Kidney tubule cell (primary cell): ENCODE measurements at places on chromosomes 7 and 10.

DNA sequence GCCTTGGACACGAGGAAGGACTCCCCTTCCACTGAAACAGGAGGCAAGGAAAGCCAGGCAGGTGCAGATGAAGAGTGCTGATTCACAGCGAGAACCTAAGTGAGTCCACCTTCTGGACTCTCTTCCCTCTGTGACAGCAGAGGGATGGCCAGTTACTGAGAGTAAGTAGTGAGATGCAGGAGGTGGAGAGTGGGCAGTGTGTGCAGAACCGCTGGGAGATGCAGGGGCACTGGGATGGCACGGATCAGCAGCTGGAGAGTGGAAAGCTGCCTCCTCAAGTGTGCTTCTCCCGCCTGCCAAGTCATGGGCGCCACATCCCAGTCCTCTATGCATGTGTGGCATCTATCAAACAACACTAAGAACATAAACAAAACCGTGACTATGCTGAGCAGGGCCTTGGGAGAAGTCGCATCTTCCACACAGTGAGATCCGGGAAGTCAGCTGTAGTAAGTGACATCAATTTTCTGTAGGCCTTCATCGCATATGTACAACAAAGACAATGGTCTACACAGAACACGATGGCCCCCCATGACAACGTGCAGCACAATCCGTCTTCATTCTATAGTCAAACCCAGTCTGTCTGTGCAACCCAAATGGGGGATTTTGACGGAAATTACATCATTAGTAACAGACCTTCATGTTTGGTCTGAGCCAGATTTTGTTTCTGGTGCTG is 217.4 kb upstream of the KLF14 start:
- no peak for DNase-seq

DNA sequence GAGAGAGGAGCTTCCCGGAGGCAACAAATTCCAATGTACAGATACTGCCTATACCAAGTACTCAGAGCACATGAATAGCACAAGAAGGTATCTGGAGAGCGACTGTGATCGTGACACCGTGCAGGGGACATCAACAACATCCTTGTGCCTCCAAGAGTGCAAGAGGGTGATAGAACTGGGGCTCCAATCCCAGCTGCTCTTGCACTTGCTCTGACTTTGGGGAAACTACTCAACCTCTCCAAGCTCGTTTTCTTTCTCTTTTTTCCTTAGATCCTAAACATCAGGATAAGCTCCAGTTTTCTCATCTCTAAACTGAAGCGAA is 12.1 kb downstream of the RFC2 start:
- no peak for DNase-seq

GRCh38 chr10:96450529-96451207 is 63.1 kb downstream of the TLL2 start:
- no peak for DNase-seq

DNA sequence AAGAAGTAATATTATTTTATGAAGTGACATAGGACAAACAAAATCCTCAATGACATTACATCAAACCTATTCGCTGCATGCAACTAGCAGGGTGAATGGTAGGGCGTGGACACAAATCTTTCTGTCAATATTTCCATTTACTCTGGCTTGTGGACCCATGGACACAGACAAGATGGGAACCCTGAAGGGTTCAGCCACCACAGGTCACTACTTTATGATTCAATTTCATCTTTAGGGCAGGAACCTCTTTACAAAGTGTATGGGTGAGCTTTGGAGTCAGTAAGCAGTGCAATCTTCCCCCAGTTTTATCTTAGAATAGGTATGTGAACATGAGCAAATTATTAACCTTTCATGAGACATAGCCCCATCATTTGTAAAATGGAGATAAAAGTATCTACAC is 982.4 kb upstream of the LRRTM3 start:
- no peak for DNase-seq

GRCh38 chr7:157021071-157021870 is 10.8 kb upstream of the MNX1 start:
- DNase-seq, result no peak

GRCh38 chr10:96636551-96636950 is 49.7 kb upstream of the TM9SF3 start:
- DNase-seq, result peak; percentile 39

- DNase-seq, result no peak
These were observed 122.5 kb downstream of the C1GALT1 start for GRCh38 chr7:7304705-7305450.

- DNase-seq, result no peak
These were observed 1078.2 kb upstream of the LRRTM3 start for GRCh38 chr10:65847436-65848230.

DNA sequence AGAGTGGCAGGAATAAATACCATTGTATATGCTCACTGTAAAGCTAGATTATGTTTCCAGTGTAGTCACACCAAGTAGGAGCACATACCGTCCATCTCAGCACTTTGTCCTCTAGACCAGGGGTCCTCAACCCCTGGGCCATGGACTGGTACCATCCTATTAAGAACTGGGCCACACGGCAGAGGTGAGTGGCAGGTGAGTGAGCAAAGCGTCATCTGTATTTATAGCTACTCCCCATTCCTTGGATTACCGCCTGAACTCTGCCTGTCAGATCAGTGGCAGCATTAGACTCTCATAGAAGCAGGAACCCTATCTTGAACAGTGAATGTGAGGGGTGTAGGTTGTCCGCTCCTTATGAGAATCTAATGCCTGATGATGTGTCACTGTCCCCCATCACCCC is 735.3 kb downstream of the MAGI2 start:
- DNase-seq, result no peak

DNA sequence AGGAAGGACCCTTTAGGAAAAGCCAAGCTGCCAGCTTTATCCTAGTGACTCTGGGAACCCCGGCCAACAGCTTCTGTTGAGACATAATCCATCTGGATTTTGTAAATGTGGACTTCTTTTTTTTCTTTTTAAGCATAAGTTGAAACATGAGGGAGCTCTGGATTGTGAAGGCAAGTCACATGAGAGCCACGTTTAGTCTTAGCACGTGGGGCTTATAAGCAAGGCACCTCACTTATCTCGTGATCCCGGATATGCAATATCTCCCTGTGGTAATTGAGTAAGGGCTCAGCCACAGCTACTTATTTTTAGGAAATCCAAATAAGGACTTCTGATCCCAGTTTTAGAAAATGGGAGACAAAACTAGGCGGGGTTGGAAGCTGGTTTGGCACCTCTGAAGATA is 111.2 kb upstream of the PTN start:
- DNase-seq, result no peak

- DNase-seq, result peak; percentile 32
These were observed 21.1 kb upstream of the FOXI2 start for GRCh38 chr10:127715782-127716378.

DNA sequence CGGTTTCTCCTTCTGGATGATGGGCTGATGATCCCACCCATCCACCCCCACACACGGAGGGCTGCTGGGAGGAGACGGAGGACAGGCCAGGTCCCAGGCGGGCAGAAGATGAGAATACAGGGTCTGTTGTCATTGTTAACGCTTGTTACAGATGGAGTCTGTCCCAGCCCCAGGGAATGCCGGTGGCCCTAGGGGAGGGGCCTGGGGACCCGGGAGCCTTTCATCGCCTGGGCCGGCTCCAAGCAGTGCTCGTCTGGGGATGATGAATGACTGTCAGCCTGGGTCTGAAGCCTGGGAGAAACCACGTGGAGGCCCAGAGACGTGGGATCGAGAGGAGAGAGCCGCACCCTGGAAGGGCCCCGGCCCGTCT is 69.2 kb downstream of the UNCX start:
- no peak for DNase-seq

DNA sequence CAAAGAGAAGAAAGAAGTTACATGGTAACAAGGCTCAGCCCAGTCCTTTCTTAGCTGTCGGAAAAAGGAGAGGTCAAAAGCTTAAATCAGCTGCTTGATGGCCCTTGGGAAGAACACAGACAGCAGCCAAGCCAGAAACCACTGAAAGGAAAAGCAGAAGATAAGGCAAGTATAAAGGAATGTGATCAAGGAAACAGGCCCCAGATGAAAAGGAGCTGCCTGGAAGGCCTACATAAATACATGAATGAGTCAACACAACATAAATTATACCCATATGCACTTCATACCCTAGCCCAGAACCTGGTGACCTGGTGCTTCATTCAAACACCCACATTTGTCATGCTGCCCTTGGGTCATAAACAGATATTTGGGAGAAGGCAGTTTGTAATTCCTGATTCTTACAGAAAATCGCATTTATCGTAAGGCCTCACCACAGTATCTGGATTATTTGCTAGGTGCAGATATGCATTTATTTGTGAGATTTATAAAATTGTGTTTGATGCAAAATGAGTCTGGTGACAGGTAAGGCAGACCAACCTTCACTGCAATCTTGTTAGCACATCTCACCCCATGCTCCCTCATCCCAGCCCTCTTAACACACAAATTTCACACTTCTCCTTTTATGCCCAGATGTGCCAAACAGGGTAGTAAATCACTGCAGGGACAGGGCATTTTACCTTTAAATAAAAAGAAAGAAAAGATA is 94.9 kb upstream of the KCNIP2 start:
- peak; percentile 73 for DNase-seq

GRCh38 chr7:494259-494687 is 25.4 kb downstream of the PDGFA start:
- no peak for DNase-seq

DNA sequence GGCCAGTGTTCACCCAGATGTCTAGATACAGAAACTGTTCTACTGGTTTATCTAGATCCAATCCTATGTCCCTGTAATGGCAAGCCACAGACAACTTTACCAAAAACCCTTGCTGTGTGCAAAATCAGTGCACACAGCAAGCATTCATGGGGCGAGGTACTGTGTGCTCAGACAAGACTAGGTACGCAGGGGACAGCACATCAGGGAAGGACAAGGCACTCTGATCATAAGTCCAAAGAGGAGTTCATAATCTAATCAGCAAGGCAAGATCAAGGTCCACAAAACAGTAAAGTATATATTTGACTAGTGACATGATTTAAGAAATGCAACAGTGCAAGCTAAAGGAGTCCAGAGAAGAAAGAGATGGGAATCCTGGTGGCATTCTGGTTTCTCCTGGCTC is 25.9 kb downstream of the KCNMA1 start:
- no peak for DNase-seq

- no peak for DNase-seq
These were observed 94.2 kb downstream of the NRBF2 start for GRCh38 chr10:63227207-63227895.

DNA sequence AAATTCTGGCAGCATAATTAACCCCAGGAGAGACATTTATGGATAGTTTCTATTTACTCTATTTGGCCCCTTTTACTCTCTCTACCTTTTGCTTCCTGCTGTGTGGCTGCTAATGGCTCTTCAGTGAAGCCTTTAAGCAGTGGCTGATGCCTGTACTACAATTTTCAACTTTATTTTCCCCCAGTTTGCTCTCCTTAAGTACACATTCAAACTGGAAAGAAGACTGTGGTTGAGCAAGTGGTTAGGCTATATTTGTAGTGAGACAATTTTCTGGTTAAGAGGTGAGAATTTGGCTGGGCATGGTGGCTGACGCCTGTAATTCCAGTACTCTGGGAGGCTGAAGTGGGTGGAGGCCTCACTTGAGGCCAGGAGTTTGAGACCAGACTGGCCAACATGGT is 8.5 kb upstream of the RSBN1L start:
- no peak for DNase-seq

DNA sequence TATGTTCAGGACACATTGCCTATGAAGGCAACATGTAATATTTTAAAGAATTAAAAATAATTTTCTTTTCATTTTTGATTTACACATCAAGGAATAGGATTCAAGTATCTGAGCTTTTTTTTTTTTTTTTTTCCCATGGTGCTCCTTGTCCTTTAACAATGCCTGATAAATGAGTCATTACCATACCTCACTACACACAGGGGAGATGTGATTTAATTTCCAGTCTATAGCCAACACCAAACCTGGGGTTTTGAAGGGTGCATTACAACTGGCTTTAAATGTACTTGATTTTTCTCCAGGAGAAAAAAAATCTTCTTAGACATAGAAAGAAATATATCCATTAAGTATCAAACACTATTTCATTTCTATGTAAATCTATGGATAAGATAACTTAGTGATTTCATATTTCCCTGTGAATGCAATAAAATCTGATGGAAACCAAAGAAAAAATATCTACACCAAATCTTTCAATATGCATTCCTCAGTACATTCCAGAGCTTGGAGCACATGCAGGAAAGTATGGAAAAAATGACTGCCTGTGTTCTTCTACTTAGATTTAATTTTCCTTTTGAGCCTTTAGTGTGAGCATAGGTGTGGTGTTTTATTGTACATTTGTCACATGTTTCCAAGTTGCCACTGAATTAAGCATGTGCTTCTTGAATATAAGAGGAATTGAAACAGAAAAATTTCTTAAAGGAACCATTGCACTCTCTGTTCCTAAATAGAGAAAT is 204.8 kb upstream of the MEOX2 start:
- peak; percentile 61 for DNase-seq

GRCh38 chr7:23294549-23295400 is 4.4 kb upstream of the MALSU1 start:
- no peak for DNase-seq

DNA sequence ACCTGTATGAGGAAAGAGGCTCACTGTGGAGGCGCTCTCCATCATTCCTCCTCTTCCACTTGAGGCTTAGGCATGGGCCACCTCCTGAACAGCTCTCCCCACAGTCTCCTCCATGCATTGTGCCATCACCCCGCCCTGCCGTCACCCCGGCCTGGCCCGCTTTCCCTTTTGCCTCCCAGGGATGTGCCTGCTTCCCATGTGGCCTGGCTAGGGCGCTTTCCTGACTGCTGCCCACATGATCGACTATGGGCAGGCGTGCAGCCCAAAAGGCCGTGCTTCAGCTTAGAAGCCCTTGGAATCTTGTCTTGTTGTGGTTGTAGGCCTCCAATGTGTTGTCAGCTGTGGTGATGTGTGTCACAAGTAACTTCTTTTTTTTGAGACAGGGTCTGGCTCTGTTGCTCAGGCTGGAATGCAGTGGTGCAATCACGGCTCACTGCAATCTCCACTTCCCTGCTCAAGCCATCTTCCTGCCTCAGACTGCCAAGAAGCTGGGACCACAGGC is 1.8 kb upstream of the ACTR3C start:
- peak; percentile 58 for DNase-seq

DNA sequence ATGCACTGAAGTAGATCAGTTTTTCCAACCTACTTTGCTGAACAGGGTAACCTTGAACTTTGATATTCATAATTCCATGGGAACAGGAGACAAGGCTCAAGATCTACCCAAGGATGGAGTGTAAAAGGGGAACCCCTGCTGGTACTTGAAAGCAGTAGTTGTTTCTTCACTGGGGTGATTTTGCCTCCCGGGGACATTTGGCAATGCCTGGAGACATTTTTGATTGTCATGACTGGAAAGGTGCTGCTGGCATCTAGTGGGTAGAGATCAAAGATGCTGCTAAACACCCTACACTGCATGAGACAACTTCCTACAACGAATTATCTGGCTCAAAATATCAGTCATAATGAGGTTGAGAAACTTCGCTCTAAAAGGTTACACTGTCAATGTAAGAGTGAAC is 214.8 kb upstream of the CTBP2 start:
- peak; percentile 61 for DNase-seq
